ENCODE measurements at places on chromosomes 4 and X. TPM values are rescaled to one million over a fixed set of nuclear protein-coding genes. Genes with fewer than 3 reads are reported as not detected.

DNA sequence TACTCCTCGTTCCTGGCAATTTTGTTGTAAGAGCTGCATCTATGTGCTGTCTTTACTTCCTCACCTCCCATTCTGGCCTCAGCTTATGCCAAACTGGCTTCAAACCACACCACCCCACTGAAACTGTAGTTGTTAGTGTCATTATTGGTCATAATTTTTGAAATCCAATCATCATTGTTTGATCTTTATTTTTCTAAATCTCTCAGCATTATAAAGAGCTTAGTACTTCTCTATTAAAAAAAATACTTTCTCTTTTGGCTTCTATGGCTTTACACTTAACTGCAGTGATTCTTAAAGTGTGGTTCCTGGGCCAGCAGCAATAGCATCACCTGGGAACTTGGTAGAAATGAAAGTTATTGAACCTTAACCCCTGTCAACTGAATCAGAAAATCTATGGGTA lies 83.5 kb upstream of the GRPR start:
- DNase-seq, result no peak

GRCh38 chr4:43456383-43456782 lies 563.9 kb downstream of the GRXCR1 start:
- peak; percentile 81 for DNase-seq

GRCh38 chrX:123924186-123924585 lies 37.3 kb upstream of the STAG2 start:
- no peak for DNase-seq

GRCh38 chrX:23003116-23003515 lies 3.4 kb downstream of the DDX53 start:
- peak; percentile 20 for DNase-seq

DNA sequence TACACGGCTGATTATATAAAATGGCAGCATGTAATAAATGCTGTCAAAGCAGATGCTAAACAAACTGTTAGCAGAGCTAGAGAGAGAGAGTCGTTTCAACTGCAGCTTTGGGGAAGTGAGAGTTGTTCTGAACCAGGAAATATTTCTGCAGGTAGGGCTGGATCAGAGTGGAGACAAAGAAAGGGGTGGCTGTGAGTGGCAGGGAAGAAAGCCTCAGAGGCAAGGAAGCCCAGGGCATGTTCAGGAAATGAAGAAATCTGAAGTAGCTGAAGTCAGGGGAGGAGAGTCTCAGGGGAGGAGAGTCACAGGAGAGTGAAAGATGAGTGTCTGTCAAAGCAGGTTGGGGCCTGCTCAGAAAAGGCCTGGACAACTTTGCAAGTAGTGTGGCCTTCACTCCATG lies 48.4 kb upstream of the RPS6KA3 start:
- DNase-seq, result peak; percentile 13

DNA sequence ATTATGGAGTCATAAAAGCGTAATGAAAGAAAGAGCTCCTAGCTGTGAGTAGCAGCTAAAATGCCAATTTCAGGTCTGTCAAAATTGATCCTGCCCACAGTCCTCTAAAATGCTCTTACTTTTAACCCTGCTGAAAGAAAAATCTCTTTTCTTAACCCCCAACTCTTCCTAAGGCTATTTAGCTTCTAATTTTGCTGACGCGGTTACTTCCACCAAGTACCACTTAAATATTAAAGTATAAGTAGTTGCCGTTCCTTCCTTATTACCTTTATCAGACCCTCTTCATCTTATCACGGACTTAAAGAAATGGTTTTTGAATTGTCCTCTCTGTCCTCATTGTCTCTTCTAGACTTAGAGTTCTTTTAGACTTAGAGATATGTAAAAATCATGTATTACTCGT lies 272.2 kb downstream of the FRMPD4 start:
- no peak for DNase-seq

DNA sequence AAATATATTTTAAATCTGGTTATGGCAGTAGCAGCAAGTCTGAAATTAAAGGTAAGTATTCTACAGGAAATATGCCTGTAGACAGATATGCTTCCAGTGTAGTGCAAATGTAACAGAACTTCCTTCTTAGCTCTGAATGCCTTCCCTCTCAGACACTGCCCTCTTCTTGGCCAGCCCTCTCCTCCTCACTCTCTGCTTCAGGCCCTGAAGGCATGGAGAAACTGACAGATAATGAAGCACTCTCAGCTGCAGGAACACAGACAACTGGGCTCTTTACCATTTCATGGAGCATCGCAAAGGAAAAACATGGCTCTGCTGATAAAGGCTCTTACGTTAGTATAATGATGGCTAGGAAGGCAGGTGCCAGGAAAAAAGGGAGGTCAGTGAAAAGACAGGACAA lies 431.5 kb upstream of the RASGEF1B start:
- no peak for DNase-seq

GRCh38 chr4:99574530-99575324 lies at the start of gene MTTP:
MTTP (plus strand) TSS chr4:99574824; CDS start chr4:99574910, 86 bp downstream.
- DNase-seq, result no peak

GRCh38 chr4:136557396-136557795 lies 974.9 kb downstream of the PCDH18 start:
- no peak for DNase-seq

DNA sequence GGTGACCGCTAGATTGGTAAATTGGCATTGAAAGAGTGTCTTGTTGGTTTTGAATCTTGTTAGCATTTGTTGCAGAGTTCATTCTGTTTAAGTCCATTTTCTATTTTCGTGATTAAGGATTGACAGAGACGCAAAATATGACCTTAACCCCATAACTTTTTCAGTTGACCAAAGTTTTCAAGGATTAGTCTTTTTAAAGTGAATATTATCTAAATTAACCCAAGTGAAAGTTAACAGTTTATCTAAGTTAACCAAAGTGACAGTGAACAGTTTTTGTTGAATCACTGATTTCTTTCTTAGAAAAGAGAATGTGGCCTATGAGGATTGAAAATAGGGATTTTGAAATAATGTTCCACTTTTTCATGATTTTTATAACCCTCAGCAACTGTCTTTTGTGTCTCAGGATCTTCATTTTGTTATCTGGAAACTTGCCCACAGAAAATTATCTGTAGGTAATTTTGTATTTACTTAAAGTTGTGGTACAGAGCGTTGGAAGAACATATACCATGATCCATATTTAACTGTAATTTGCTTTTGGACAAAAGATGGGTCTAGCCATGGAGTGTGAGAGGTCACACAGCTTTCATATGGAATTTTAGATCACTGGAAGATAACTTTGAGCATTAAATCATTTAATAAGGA lies 3.3 kb downstream of the CPEB2 start:
- DNase-seq, result no peak

DNA sequence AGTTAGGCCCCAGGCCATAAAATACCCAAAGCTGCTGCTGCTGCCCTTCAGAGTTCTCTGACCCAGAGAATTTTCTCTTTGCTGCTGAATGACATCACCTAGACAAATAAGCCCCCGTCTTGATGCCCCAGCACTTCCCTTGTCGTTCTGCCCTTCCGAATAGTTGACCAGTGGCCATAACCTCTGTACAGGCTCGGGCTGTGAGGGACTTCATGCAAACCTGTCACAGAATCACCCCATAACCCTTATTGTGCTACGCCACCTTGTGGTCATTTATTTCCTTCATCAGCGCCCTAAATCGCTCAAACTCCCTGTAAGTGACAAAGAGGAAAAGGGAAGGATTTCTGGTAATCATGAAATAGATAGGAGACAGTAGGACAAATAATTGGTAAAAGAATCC lies 18.8 kb downstream of the SPACA5 start:
- DNase-seq, result peak; percentile 61

DNA sequence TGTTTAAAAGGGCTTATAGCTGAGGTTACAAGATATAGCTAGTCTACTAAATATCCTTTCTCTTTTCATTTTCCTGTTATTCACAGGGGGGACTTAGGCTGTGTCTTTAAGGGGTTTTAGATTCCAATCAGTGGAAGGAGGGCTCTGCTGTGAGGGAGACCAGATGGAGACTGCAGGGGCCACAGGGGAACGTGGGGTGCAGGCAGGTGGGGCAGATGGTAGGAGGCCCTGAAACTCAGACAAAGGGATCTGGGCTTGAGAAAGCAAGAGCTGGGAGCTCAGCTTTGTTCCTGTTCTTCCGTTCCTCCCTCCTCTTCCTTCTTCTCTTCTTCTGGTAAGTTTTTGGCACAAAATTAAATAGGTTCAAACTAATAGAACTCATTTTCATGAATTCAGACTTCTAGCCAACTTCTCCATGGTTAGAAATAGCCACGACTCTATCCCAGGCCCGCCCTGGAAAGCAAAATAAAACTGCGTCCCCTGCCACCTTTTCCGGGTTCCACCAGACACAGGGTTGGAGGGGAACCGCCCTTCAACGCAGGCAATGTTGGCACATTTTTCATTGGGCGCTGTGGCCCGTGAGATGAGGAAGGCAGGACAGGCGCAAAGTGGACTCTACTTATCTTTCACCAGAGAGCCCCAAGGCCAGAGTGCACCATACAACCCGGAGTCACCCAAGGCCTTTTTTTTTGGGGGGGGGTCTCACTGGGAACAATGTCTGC lies 3.5 kb upstream of the TMSB4X start:
- no peak for DNase-seq

DNA sequence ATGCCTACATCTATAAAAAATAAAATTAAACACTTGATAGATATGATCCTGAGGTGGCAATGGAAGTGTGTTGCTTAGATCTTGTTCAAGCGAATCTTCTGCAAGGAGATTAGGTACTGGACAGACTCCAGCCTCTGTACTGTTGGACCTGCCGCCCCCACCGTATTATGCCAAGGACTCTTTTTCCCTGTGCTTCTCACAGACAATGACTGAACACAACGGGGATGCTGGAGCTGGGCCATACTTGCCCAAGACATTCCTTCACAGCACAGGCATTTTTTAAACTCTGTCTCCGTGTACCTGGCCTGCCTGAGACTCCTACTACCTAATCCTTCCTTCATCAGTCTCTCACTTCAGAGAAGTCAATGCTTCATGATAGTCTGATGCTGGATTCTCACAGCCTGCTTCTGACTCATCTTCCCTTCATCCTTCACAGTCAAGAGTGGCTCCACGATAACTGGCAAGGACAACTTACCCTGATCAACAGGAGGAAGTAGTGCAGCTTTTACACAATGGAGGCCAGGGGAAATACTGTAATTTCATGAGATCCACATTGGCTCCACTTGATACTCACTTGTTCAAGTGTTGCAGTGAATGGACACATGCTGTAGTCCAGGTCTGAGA lies 754.6 kb upstream of the AGA start:
- DNase-seq, result no peak

DNA sequence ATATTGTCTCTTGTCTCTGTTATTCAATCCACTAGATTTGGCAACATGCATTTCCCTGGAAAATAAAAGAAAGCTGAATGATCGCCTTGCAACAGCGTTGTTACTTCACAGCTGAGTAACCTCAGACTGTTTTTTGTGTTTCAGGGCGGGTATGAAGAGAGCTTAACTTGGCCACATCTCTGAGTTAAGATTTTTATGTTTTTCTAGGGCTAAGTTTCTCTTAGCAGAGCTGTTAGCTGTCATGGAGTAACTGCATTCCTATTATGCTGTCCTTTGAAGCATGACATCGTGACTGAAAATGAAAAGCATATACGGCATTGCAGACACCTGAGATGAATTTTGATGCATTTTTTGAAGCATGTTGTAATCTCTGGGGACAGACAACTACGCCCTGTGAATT lies 1798.9 kb downstream of the PCDH7 start:
- no peak for DNase-seq

- no peak for DNase-seq
These were observed 598.2 kb upstream of the BOD1L1 start for GRCh38 chr4:14225688-14226207.

GRCh38 chr4:90211174-90211573 lies 84.0 kb downstream of the CCSER1 start:
- DNase-seq, result no peak

- peak; percentile 72 for DNase-seq
These were observed 93.3 kb downstream of the NAA11 start for GRCh38 chr4:79232540-79232939.

The MFAP3L gene
- 10.2 TPM for total RNA-seq

The PAGE2 gene
- total RNA-seq, result not detected

The IGFBP7 gene
- total RNA-seq, result 314 TPM

All from LHCN-M2 (cell line).